ENCODE measurements at places on chromosomes 6 and 20.

DNA sequence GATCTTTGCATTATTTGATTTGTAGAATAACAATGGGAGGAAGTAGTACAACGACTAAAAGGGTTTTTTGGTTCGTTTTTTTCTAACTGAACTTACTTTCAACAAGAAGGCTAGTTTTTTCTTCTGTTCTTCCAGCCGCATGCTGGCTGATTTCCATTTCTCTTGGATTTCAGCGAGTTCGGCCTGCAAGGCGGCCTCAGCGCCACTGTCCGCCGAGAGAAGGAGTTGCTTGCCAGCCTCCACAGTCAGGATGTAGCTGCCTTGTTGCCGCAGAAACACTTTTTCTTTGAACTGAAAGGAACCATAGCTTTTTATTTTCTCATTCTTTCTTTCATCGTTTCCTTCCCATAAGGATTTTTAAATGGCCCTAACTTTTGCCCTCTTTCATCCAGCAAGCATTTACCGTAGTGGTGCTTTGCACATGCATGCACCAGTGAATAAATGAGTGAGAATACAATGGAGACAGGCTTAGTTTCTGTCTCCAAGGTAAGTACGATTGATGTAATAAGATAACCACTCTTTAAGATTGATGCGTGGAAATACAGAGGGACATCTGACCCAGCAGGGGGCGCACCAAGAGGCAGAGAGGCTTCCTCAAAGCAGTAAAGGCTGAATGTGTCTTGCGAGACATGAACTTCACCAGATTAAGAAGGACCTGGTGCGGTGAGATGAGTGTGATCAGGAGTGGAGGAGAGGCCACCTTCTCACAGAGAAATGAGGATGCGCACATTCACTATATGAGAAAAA lies 398.8 kb downstream of the ESR1 start:
- peak; percentile 22 for DNase-seq

DNA sequence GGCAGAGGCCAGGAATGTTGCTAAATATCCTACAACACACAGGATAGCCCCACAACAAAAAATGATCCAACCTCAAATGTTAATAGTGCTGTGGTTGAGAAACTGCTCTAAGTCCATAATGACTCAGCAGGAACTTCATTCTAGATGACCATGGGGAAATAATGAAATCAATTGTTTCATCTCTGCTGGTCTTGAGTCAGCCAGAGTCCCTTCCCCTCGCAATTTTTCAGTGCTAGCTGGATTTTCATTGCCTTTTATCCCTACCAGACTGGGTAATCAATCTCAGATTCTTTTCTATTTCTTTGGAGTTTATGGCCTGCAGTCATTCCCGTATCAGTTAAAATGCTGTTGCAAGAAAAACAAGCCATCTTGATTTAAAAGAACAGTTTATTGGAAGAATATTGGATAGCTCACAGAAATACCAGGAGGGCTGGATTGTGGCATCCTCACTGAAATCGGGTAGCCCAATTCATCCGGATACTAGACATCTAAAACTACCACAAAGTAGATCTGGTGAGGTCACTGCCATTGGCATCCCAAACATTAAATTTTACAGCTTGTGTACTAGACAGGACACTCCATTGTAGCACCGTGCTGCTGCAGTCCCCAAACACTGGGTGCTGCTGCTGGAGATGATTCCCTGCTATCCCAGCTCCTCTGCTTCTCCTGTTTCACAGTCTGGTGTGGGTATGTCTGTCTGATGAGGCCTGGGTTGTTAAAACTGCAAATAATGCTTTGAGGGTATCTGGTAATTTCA lies 30.3 kb upstream of the POPDC3 start:
- peak; percentile 70 for DNase-seq

DNA sequence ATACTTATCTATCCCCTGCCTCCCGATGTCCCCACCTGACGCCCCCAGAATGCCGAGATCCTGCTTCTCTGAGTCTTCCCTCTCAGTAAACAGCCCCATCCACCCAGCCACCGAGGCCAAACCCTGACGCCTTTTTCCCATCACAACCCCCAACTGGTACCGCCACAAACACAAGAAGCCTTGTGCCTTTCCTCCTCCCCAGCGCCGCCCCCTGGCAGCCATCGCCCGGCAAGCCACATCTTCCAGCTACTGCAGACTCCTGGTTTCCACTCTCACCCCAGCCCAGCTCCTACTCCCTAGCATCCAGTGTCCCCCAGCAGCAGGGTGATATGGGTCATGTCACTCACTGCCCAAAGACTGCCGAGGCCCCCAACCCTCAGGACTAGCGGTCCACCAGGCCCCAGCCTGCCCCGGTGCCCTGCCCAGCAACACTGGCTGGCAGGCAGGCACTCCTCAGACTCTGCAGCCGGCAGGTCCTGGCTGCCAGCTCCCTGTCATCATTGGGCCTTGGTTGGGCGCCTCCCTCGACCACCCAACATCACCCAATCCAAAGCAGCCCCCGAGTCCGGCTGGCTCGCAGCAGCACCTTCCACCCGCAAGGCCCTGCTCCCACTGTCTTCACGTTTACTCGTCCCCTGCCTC lies 11.2 kb downstream of the TCFL5 start:
- no peak for DNase-seq

DNA sequence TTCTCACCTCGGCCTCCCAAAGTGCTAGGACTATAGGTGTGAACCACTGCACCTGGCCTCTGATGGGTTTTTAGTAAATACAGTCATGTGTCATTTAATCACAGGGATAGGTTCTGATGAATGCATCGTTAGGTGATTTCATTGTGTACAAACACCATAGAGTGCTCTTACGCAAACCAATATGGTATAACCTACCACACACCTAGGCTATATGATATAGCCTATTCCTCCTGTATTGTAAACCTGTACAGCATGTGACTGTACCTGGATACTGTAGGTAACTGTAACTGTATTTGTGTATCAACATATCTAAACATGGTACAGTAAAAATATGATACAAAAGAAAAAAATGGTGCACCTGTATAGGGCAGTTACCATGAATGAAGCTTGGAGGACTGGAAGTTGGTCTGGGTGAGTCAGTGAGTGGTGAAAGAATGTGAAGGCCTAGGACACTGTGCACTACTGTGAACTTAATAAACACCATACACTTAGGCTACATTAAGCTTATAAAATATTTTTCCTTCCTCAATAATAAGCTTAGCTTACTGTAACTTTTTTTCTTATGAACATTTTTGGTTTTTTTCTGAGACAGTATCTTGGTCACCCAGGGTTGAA lies 10.0 kb downstream of the BICRAL start:
- no peak for DNase-seq

DNA sequence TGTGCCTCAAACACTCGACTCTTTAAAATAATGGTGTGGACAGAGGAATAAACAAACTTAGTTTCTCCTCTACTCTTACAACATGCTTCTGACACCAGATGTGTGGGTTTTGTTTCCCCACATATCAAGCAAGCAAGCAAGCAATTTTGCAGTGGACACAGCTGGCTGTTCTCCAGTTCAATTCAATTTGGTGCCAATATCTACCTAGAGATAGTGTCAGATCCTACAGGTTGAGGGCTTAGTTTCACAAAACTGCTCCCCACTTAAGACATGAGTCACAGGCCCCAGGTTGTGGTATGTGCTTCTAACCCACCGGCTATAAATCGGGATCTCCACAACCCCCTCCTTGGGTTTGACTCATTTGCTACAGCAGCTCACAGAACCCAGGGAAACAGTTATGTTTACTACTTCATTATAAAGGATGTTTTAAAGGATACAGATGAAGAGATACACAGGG lies 131.4 kb upstream of the TRAF3IP2 start:
- DNase-seq, result peak; percentile 46

- DNase-seq, result peak; percentile 28
Observed at GRCh38 chr6:83365931-83366330, 64.9 kb downstream of the ME1 start.

DNA sequence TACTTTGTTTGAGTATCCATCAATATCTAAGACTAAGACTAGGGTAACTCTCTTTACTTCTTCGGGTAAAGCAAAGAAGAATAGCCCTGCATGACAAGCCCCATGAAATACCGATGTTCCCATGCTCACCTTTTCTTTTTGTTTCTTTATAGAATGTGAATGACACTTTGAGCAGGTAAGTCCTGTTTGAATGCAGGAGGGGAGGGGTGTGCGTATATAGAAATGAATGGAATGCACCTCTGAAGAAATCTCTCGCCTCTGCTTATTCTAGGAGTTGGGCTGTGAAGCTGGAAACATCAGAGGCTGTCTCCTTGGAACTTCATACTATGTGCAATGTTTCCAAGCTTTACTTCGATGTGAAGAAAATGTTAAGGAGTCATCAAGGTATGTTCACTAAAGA lies 10.3 kb downstream of the TRIM38 start:
- DNase-seq, result no peak

DNA sequence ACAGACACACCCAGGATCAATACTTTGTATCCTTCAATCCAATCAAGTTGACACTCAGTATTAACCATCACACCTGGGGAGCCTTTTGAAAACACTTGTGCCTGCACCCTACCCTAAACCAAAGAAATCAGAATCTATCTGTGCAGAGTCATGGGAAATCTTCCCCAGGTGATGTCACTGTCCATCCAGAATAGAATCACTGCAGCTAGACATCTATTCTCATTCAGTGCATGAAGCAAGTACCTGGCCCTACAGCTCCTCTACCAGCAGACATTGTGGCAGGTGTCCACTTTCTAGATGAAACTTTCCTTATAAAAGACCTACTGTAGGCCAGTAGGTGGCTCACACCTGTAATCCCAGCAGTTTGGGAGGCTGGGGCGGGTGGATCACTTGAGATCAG lies 262.4 kb upstream of the MARCKS start:
- DNase-seq, result no peak

DNA sequence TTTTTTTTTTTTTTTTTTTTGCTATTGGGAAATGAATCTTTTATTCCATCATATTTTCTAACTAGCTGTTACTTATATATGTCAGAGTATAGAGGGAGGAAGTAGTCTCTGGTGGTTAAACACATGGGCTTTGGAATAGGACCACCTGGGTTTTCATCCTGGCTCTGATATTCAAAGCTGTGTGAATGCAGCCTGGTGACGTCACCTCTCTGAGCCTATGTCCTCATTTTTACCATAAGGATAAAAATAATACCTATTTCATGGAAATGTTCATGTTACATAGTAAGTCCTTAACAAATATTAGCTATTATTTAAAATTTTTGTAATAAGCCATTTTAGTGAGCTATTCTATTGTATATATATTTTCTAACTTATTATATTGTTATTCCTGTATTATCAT lies 58.8 kb upstream of the TOX2 start:
- DNase-seq, result no peak

- no peak for DNase-seq
Observed at GRCh38 chr6:39973661-39974060, 39.4 kb upstream of the MOCS1 start.

GRCh38 chr6:142440600-142441293 lies 138.9 kb downstream of the ADGRG6 start:
- DNase-seq, result no peak

DNA sequence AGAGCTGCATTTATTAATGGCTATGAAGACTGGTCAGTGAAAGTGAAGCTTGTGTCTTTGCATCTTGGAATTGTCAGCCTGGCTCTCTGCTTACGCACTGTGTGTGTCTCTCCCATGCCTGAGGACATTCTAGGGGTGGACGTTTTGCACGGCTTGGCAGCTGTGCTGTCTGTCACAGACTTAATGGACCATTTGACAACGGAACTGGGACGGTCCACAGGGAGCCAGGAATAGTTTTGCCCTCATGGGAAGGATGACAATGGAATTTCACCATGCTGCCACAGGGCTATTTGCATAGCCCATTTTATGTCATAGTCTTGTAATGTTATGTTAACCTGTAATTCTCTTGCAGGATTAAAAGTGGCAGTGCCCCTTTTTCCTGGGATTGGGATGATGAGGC lies 44.7 kb downstream of the OR2B6 start:
- DNase-seq, result no peak

DNA sequence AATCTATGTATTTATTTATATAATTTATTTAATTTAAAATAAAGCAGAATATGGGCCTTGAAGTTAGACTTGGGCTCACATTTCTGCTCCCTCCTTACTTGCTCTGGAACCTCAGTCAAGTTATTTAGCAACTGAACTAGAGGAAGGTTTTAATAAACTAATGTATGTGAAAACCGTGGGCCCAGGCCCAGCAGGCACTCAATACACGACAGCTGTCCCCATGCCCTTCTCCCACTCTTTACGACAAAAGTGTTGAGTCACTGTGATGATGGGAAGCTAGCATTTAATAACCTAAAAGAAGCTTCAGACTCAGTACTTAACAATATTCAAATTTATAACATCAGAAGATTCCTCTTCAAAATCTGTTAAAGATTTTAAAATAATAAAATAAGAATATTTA lies 46.7 kb downstream of the SERAC1 start:
- no peak for DNase-seq

- no peak for DNase-seq
Observed at GRCh38 chr6:118591897-118592296, 43.8 kb downstream of the PLN start.

DNA sequence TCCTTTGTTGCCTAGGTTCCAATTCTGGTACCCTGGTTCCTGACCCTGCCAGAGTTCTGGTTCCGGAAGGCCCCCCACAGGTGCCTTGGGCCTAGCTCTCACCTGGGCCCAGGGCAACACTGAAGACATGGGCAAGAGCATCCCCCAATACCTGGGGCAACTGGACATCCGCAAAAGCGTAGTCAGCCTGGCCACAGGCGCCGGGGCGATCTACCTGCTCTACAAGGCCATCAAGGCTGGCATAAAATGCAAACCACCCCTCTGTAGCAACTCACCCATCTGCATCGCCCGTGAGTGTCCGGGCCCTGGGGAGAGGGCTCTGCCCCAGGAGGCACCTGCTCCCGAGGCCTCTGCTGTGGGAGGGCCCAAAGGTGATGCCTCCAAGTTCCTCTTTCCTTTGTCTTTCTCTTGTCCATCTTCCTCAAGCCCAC lies at the start of gene ARMC12:
Gene ARMC12 (plus strand): TSS at position 51 of the 431 bp plus-strand sequence. CDS start 77 bp downstream, at position 128.
- no peak for DNase-seq

DNA sequence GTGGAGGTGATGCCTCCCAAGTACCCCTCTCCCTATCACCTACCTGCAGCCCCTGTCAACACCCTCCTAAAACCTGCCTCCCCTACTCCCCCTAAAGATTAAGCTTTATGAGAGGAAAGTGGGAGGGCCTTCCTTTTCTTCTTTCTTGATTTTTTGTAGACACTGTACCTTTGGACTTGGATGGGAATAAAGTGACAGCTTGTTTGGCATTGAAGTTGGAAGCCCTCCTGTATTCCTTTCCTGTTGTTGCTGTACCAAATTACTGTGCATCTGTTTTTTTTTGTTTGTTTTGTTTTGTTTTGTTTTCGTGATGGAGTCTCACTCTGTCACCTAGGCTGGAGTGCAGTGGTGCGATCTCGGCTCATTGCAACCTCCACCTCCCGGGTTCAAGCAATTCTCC lies 99.3 kb upstream of the NFATC2 start:
- DNase-seq, result no peak

- no peak for DNase-seq
Observed at GRCh38 chr6:40532349-40533000, 54.7 kb downstream of the LRFN2 start.

- DNase-seq, result peak; percentile 52
Observed at GRCh38 chr6:43014434-43014909, 423 bp downstream of the KLHDC3 start.

All from AG08395 (cell line).